ENCODE measurements at places on chromosomes 2 and 18.

GRCh38 chr2:241202681-241203080 lies 14.2 kb downstream of the ANO7 start:
- no peak for DNase-seq

GRCh38 chr2:98385050-98385699 lies 38.9 kb downstream of the CNGA3 start:
- DNase-seq: peak; percentile 82

DNA sequence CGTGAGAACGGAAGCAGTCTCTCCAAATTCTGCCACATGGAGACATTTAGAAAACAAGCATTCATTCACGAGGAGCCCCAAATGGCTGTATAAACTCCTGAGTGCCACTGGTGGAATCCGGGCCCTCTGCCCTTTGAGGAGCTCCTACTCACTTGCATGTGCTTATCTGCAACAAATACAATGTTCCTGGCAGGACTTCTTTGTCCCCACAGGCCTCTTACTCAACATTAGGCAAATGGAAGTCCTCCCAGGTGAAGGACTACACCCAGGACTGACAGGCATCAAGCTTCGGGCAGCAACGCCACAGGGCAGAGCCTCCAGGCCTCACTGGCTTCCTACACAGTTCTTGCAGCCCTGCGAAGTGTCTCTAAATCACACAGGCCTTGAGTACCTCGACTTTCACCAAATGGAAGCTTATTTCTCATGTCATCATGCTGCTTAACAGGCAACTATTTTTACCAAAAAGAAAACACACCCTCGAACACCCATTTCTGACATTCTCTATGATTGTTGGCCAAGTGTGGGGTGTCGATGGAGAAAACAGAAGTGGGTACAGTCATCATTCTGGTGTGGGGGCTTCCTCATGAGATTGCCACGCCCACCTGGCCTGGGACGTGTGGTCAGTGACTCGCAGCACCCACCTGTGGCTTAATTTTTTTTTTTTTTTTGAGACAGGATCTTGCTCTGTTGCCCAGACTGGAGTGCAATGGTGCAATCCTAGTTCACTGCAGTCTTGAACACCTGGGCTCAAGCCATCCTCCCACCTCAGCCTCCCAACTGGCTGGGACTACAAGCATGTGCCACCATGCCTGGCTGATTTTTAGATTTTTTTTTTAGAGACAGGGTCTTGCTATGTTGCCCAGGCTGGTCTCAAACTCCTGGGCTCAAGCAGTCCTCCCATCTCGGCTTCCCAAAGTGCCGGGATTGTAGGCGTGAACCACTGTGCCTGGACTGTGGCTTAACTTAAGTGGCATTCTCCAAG lies 186.8 kb upstream of the GLI2 start:
- DNase-seq: no peak

DNA sequence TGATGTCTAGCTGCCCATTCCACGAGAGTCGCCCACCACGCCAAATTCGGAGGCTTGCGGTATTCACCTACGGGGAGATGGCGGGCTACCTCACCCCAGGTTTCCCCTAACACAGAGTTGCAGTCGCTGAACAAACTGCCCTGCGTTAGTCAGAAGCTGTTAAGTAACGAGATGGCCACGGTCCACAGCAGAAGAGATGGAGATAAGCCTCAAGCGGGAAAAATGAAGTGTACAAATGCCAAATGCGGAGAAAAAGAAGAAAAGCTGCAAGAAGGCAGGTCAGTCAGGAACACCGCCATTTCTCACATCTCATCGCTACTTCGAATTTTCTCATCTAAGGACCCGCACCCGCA lies 425 bp downstream of the ASB3 start:
- peak; percentile 34 for DNase-seq

DNA sequence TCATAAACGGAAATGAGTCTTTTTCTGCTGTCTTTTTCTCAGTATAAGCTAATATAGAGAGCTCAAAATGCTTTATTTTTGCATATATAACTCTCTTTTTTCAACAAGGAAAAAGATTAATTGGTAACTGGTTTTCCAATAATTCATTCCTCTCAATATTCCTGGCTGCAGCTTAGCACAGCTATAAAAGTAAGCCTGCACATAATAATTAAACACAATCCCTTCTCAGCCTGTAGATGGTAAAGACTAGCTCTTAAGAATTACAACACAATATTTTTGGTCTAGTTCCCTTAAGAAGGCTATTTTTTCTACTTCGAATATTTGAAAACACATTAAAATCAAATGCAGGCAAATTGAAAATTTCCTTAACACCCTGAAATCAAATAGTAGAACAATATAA lies 258.0 kb downstream of the DOK6 start:
- DNase-seq: no peak

DNA sequence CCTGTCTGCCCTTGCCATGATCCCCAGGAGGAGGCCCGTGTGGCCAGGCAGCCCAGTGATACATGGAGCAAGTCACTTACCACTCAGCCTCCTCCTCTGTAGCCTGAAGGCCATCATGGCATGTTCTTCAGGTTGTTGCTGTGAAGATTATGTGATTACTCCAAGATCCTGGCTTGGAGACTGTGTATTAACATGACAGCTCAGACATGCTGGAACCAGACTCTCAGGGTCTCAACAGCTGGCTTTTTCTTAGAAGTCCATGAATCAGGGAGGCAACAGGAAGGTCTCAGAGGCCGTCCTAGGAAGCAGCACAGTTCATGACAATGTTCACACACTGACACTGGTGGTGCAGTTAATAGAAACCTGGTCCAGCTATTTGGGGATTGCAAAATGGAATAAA lies 158.6 kb upstream of the TWIST2 start:
- no peak for DNase-seq

DNA sequence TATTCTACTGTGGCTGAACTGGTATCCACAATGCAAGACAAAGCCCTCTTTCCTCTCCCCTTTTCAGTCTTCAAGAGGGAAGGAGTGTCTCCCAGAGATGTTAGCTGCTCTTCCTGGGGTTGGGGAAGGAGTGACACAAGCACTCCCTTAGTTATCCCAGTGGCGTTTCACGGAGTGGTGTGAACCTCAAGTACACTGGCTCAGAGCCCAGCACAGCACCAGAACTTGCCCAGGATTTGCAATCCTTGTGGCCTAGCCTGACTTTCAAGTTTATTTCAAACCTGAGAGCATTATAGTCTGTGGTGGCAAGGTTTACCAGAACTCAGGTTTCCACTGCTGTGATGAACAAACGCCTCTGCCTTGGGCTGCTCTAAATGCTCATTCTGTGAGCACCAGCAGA lies 162.5 kb downstream of the CCDC102B start:
- DNase-seq: no peak

DNA sequence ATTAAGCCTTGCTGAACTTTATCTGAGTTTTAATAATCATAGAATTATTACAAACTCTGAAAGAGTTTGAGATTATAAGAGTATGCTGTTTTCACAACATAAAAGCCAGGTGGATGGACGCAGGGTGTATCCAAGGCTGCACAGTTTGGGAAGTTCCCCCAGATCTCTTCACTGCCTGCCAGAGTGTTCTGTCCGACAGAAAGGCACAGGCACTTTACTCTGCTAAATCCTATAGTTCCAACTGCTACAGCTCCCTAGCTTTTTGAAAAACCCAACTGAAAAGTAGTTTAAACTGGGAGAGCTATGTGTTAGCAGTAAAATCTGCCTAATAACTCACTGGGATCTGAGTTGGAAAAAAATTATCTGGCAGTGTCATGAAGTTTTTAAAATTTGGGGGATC lies 38.0 kb downstream of the MFSD6 start:
- no peak for DNase-seq

DNA sequence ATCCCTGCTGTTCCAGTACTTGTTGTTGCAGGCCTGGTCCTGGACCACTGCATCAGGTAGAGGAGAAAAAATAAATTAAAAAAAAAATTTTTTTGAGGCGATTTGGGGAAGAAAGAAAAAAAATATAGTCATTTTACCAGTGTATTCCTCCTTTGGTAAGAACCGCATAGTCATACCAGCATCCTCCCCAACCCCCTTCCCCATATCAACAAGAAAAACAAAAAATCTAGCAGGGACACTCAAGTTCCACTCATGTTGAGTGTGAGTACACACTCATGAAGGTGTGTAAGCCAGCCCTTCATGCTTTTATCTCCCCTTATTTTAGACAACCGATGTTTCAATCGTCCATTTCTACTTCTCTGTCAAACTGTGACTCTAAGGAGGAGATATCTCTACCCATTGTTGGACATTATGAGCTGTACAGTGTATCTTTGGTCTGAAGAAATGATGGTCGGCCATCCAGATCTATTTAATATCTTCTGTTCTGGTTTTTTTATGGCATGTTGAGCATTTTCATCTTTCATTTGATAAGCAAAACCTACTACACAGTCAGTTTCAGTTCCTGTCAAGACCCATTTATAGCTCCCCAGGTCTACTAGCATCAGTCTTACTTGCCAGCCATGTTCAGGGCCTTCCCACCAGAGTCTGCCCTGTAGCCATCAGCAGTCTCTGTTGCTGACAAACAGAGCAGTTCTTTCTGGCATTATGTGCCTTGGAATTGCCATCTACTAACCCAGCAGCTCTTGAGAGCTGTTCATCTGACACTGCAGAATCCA lies 20.0 kb downstream of the ELP2 start:
- no peak for DNase-seq

GRCh38 chr2:237270520-237270919 lies 143.4 kb downstream of the COL6A3 start:
- DNase-seq: no peak

DNA sequence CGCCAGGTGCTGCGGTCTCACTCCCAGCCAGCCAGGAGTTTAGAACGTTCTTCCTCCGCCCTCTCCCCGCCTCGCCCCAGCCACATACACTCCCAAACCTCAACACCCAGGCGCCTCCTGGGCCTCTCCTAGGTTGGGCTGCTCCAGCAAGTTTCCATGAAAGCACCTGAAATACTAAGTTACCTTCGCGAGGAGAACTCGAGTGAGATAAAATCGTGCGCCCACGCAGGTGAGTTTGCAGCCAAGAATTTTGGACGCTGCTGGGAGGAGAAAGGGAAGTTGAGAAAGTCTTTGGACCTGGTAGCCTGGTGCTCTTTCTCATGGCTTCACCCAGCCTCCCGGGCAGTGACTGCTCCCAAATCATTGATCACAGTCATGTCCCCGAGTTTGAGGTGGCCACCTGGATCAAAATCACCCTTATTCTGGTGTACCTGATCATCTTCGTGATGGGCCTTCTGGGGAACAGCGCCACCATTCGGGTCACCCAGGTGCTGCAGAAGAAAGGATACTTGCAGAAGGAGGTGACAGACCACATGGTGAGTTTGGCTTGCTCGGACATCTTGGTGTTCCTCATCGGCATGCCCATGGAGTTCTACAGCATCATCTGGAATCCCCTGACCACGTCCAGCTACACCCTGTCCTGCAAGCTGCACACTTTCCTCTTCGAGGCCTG lies at the start of gene GPR39:
GPR39 (plus strand) TSS at position 83 of the 673 bp plus-strand sequence.
- DNase-seq: no peak

GRCh38 chr18:65942854-65943253 lies 192.0 kb downstream of the CDH7 start:
- no peak for DNase-seq

DNA sequence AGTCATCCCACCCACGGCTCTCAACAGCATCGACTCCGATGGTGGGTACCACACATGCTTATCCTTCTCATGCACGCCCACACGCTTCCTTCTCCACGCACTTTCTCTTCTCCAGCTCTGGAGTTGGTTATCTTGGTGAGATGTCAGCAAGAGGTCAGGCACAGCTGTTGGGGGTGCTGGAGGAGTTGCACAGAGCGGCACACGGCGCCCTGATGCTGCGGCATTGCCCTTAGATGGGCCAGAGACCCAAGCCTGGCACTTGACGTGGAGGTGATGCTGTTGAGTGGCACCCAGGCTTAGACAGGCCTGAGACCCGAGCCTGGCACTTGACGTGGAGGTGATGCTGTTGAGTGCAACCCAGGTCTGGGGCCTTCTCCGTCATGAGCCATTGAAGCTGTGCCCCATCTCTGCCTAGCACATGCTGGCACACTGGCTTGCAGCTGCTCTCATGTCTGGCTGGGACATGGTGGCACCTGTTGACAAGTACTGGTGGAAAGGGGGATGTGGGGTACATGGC lies 83.2 kb downstream of the DGKD start:
- DNase-seq: no peak

GRCh38 chr2:227717687-227718567 lies at the start of gene SLC19A3:
Gene SLC19A3 (minus strand): TSS chr2:227718028. CDS start chr2:227702318, 15,710 bp downstream.
- DNase-seq: peak; percentile 38

- no peak for DNase-seq
Measured at GRCh38 chr2:42072349-42073118, 24.7 kb downstream of the PKDCC start.

DNA sequence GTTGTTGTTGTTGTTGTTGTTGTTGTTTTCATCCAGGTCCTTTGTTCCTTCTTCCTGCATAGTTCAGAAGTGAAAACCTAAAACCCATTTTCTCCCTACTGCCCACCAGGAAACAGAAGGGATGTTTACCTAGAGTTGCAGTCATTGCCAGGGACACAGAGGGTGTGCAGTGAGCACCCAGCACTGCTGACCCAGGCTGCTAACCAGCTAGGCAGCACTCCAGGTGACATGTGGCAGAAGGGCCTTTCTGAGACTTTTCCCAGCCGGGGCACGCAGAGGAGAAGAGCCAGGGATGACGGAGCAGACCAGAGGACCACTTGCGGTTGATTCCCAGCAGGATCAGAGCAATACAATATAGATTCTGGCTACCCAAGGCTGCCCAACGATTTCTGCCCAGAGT lies 286.3 kb downstream of the BCL11A start:
- no peak for DNase-seq

- DNase-seq: no peak
Measured at GRCh38 chr2:100350661-100351185, 28.4 kb upstream of the LONRF2 start.

DNA sequence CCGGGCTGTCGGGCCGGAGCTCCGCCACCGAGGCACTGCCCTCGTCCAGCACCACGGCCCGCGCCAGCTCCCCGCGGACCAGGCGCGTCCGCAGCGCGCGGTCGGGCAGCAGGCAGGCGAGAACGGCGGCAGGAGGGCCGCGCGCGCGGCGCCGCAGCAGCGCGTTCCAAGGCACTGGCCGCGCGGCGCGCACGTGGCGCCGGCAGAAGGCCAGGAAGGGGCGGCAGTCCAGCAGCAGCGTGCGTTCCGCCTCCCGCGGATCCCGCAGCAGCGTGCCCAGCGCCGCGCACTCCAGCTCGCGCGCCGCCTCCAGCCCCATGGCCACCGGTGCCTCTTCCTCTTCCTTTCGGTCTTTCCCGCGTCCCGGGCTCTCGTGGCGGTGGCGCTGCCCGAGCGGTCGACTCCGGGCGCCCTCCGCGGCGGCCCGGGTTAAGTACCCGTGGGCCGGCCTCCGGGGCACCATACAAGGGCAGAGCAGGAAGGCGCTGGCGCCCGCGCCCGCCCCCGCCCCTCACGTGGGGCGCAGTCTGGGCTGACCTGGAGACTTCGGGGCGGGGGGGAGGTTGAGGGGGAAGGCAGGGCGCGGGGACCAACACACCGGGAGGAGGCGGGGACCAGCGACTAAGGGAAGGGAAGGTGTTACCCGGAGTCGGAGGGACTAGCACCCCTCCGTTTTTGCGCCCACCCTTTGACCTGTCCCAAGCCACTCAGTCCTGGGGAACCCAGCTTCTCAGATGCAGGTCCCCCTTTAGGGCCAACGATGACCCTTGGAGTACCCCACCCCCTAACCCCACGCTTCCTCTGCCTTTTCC lies at the start of gene DUSP2:
DUSP2 (minus strand) TSS at position 405 of the 812 bp plus-strand sequence; CDS start at position 319, 86 bp downstream.
- DNase-seq: peak; percentile 96

GRCh38 chr2:66691031-66691965 lies 256.4 kb downstream of the MEIS1 start:
- no peak for DNase-seq

- no peak for DNase-seq
Measured at GRCh38 chr18:9410515-9410914, 64.8 kb upstream of the RALBP1 start.

- no peak for DNase-seq
Measured at GRCh38 chr2:2673406-2673805, 342.3 kb upstream of the MYT1L start.

Measured in stimulated activated CD4-positive, alpha-beta T cell treated with anti-CD3 and anti-CD28 coated beads, Interleukin-15, amount 100 ng/mL, for 24 hours (primary cell).